ENCODE measurements at places on chromosomes 3 and 15. TPM values are rescaled to one million over a fixed set of nuclear protein-coding genes. Genes with fewer than 3 reads are reported as not detected.

DNA sequence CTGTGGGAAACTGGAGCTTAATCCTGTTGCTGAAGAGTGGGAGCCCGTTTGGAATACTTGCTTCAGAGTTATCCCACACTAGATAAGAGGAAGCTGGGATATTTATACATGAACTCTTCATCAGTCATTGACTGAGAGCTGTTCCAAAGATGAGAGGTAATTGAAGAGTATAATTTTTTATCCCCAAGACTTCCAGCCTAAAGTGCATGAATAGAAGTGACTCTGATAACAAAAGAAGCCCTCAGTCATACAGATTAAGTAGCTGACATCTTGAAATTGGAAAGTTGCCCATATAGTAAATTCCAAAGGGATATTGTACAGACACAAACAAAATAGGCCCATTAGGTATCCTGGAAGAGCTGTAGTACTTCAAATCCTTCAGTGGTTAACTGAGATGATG, 268.0 kb downstream of the EPHA3 start:
- no peak for DNase-seq

DNA sequence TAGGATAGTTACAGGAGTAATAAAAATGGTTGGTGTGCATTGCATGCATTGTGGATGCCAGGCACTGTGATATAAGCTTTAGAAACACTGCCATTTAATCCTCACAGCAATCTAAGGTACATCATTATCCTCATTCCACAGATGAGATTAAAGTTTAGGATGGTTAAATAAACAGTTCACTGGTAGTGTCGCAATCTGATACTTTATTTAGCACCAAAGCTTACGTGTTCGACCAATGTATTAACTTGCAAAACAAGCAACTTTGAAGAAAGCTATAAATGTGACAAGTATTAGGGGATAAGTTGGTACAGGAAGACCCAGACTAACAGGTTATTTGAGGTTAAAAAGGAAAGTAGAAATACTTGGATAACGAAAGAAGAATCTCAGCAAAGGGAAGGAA, 150.5 kb upstream of the ZNF385D start:
- DNase-seq: no peak

GRCh38 chr3:116939091-116939490, 229.5 kb downstream of the TUSC7 start:
- no peak for DNase-seq

EOGT gene
- 51.0 TPM for total RNA-seq

HTR3E gene
- total RNA-seq: not detected

DCLK3 gene
- total RNA-seq: not detected

COL6A5 gene
- total RNA-seq: under 0.01 TPM

GRCh38 chr3:127135241-127136023, 57.5 kb upstream of the PRR23E start:
- DNase-seq: no peak

GRCh38 chr3:134232151-134232550, 18.5 kb downstream of the RYK start:
- peak; percentile 69 for DNase-seq

DNA sequence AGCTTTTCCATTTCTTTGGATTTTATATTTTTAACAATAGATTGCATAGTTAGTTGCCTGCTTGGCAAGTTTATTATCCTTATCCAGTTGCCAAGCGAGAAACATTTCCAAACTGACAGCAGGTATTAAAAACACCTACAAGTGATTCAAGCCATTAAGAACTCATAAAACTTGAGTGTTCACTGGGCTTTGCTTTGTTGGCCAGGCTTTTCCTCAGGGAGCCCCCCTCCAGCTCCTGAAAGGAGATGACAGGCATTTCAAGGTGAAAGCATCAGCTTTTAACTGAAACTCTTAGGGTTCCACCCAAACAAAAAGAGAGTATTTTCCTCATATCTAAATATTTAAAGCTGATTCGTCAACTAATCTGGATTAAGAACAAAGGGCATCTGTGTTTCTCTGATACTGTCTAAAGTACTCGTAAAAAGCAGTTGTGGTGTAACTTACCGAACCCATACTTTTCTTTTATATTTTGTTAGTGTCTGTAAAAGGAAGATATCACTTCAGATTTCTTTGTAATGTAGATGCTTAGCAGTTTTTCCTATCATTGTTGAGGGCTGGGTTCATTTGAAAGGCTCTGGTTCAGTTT, 363.4 kb downstream of the OTOL1 start:
- no peak for DNase-seq

- peak; percentile 9 for DNase-seq
Measured at GRCh38 chr3:52561028-52561747, 24.8 kb downstream of the UQCC5 start.

- DNase-seq: no peak
Measured at GRCh38 chr3:157026091-157026490, 133.9 kb downstream of the CCNL1 start.

- peak; percentile 96 for DNase-seq
Measured at GRCh38 chr15:39127925-39128617, 452.8 kb upstream of the THBS1 start.

- DNase-seq: no peak
Measured at GRCh38 chr3:5110337-5110736, 11.8 kb upstream of the ARL8B start.

MKRN2 gene
- 40.3 TPM for total RNA-seq

DNA sequence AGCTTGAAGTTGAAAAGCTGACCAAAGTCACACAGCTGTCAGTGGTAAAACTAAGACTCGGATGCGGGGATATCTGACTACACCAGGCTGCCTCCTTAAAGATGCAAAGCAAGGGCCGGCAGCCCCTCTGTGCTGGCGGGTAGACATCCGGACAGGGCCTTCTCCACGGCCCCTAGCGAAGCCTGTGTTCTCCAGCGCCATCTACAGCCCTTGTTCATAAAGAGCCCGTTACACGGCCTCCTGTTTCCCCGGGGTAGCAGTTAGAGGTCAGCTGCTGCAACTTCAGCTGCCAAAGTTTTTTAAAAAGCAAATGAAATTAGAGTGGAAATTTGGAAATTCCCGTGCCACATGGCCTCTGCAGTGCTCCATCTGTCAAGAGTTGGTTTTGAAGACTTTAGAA, 383.0 kb downstream of the TBL1XR1 start:
- peak; percentile 65 for DNase-seq

SYNM gene
- total RNA-seq: 5.6 TPM

DNA sequence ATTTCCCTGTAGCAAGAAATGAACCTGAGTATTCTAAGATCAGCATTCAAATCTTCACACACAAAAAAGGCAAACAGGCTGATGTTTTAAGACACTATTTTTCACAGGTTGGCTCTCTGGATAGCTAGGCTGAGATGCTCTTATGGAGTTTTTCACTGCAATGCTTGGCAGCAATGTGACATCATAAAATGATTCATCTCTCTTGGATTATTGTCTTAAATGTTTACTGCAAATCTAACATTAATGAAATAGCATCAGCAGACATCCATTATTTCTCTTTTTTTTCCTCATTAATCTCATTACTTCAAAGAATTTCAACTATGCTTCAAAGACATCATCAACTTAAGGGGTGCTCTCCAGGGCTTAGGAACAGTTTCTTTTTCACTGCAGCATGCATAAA, 23.6 kb upstream of the SSUH2 start:
- peak; percentile 37 for DNase-seq

ROPN1 gene
- total RNA-seq: not detected

LTK gene
- total RNA-seq: 2.8 TPM

DNA sequence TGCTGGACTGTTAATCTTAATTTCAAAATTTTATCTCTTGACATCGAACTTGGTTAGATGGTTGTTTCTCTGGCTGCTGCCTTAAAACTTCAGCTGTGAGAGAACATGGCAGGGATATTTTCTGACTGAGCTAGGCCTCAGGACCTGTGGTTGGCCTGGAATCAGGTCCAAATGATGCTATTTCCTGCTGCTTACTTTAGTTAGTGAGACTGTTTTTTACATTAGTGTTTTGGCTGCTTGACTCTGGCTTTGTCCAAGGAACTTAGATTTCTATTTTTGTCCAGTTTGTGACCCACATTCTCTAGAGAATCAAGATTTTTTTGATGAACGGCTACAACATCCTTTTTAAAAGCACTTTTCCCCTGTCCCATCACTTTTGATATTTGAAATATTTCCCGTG, 497.9 kb upstream of the SGO1 start:
- peak; percentile 4 for DNase-seq

GRCh38 chr15:33788906-33789540, 179.3 kb upstream of the CHRM5 start:
- peak; percentile 80 for DNase-seq

- peak; percentile 10 for DNase-seq
Measured at GRCh38 chr15:85763157-85763556, 31.6 kb downstream of the KLHL25 start.

SPTSSB gene
- not detected for total RNA-seq

- DNase-seq: no peak
Measured at GRCh38 chr3:132723024-132723950, 1.1 kb upstream of the NPHP3 start.

CKMT1B gene
- not detected for total RNA-seq

CPB1 gene
- not detected for total RNA-seq

- DNase-seq: no peak
Measured at GRCh38 chr3:32414522-32415202, 23.0 kb downstream of the CMTM7 start.

DNA sequence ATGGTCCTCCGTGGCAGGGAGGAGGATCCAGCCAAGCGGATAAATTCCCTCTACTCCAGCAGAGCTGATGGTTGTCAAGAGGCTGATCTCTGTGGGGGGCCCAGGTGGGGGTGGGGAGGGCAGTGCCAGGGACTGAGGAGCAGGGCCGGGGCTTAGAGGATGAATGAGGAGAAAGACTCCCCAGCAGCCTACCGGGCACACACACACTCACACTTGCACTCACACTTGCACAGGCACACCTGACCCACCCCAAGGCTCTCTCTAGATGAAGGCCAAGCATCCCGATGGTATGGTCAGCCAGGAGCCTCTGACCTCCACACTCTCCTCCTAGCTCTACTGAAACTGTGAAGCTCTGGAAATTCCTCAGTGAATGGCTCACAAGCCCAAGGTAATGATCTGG, 131.3 kb upstream of the PRR20G start:
- no peak for DNase-seq

ARL8B gene
- total RNA-seq: 56.7 TPM

- peak; percentile 32 for DNase-seq
Measured at GRCh38 chr15:41558400-41559238, at the start of gene TYRO3. TYRO3 (plus strand) TSS chr15:41559212; CDS start chr15:41559258, 46 bp downstream.

DNA sequence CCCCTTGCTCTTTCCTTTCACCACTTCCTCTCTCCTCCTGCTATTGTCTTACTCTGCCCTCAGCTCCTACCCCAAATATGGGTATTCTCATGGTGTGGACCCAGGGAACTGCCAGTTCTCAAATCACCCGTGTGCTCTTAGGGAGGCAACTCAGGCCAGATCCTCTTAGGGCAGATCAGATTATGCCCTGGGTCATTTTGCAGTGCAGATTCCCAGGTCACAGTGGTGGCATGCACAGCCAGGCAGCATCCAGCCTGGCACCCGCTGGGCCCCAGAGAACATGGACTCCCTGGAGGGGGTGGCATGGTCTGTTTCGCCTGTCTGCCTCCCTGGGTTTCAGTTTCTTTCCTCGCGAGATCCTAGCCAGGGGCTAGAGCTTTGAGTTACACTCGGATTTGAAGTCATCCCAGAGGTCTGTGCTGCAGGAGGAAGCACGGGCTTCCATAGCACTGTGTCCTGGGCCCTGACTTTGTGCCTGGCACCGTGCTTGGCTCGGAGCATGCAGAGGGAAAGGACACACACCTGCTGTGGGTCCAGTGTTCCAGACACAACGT, 96.1 kb downstream of the TOP2B start:
- no peak for DNase-seq

All from LHCN-M2 (cell line).